Cardiac fibroblast (primary cell): ENCODE measurements at places on chromosomes 3 and 15.

GRCh38 chr3:11755276-11755675, 91.4 kb downstream of the TAMM41 start:
- DNase-seq, result peak; percentile 11

DNA sequence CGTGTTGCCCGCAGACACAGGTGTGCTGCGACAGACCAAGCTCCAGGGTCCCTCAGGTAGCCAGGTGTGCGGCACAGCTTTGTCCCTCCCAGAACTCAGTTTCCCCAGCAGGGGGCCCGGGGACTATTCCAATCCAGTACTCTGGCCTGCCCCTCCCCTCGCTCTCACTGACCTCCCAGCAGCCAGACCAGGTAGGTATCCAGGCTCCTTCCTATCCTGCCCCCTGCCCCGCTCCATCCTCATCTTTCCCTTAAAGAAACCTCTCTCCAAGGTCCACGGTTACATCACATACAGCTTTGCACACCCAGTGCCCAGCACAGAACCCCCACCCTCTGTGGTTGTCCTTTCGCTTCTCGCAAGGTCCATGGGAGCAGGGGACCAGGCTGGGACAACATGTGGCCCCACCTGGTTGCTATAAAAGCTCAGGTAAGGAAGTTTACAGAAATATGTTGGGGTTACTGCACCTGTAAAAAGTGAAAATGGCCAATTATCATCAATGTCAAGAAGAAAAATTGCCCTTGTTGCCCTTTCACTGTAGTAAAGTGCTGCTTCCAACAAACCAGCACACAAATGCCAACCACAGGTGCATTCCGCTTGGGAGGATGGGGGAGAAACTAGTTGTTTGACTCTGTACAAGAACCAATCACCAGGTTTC, 7.3 kb upstream of the CYP11A1 start:
- DNase-seq, result no peak

- DNase-seq, result no peak
Measured at GRCh38 chr3:122930063-122930997, 97.2 kb downstream of the SEMA5B start.

- DNase-seq, result no peak
Measured at GRCh38 chr3:36514171-36514570, 133.9 kb downstream of the STAC start.

GRCh38 chr3:182682263-182683241, 110.8 kb upstream of the ATP11B start:
- peak; percentile 36 for DNase-seq

GRCh38 chr3:32725721-32726120, 40.7 kb downstream of the CNOT10 start:
- peak; percentile 56 for DNase-seq

- DNase-seq, result no peak
Measured at GRCh38 chr3:27193056-27193455, 176.1 kb downstream of the NEK10 start.

DNA sequence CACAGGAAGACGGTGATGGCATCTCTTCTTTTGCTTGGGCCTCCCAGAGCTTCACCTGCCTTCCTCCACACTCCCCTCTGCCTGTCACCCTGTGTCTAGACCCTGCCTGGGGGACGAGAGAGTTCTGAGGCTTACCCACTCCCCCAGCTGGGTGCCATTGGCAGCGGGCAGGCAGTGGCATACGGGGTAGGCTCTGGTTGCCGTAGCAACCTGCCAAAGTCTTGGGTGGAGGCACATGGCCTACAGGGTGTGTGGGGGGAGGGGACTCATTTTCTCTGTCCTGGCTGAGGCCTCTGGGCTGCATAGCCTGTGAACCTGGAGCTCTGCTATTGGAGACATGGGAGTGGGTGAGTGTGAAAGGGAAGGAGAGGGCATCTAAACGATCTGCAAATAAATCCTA, 4.4 kb downstream of the INSYN1 start:
- DNase-seq, result no peak

DNA sequence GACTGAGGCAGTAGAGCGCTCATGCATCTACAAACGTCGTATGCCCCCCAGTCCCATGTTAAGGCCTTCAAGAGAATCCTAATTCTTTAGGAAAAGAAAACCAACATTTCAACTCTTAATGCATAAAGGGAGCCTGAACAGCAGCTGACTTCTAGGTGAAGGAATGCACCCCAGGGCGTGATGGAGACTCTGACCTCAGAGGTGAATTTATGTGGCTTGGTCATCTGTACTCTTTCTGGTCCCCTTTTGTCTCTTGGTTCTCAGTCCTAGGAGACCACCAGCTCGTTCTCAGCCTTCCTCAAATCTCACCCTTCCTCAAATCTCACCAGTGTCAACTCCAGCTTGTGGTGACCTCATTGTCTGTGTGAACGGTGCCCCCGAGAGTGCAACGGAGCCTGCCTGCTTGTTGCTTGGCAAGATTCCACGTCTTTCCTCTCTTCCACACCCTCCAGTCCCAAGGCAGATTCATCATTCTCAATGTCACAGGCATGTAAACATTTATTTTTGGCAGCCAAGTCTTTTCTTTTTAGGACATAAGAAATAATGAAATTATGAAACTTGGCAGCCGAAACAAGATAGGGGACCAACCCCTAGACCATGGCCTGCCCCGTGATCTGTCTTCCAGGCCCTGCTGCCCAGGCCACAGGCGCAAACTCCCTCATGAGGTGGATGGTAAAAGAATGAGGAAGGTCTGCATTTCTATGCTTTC, 166.2 kb downstream of the ADAMTS17 start:
- no peak for DNase-seq

- no peak for DNase-seq
Measured at GRCh38 chr3:126516152-126516935, 1.2 kb downstream of the UROC1 start.

DNA sequence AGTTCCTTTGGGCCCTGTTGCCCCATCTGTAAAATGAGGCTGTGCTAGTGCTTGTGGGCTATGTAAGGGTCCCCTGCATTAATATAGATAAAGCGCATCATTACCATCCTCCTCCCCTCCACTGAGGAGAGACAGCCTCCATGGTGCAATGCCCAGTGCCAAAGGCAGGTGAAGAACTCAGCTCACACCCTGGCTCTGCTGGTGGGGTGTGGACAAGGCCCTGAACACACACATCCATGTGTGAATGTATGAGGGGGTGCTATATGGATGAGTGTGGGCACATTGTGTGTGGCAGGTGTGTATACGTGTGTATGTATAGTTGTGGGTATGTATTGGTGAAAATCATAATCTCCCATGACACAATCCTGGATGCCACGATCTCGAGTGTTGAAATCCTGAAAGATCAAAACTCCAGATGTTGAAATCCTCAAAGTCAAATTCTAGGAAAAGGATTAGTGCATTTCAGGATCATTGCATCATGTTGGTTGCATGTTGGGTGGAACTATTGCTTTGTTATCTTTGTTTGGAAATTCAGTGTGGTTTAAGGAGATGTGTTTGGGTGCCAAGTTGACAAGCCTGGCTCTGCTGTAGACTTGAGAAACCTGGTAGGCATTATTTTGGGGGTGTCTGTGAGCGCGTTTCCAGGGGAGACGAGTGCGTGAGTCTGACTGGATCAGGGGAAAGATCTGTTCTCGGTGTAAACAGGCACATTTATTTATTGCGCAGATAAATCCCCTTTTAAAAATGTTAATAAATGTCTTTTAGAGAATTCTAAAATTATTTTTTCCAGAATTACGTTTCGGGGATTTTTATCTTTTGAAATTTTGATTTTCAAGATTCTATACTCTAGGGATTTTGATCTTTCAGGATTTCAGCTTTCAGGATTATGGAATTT, 42.0 kb upstream of the SEC61A1 start:
- DNase-seq, result peak; percentile 64

GRCh38 chr3:116591236-116591635, 118.3 kb upstream of the TUSC7 start:
- no peak for DNase-seq

- DNase-seq, result no peak
Measured at GRCh38 chr3:66493458-66494099, 7.2 kb downstream of the LRIG1 start.

DNA sequence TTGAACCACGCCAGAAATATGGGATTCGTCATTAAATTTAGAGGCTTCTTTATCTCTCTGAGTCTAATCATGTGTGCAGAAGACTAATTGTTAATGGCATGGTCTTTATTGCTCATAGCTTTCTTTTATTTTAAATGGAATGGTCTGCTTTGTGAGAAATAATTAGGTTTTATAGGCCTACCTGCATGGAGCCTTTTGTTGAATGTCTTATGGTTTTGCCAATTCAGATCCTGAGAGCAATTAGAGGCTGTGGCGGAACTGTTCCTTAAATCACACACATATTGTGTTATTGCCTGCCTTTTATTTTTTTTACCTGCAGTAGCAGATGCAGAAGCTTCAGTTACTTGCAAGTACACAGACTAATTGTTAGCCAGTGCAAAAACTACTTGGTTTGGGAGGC, 306.2 kb downstream of the NLGN1 start:
- no peak for DNase-seq

GRCh38 chr3:98180319-98180890, 13.9 kb downstream of the OR5H15 start:
- no peak for DNase-seq
